Stimulated activated CD4-positive, alpha-beta T cell treated with anti-CD3 and anti-CD28 coated beads, TNF-alpha, amount 100 ng/mL, for 48 hours (primary cell): ENCODE measurements at places on chromosomes 12 and 14.

- no peak for DNase-seq
Measured at GRCh38 chr14:66619952-66620351, 112.0 kb downstream of the GPHN start.

DNA sequence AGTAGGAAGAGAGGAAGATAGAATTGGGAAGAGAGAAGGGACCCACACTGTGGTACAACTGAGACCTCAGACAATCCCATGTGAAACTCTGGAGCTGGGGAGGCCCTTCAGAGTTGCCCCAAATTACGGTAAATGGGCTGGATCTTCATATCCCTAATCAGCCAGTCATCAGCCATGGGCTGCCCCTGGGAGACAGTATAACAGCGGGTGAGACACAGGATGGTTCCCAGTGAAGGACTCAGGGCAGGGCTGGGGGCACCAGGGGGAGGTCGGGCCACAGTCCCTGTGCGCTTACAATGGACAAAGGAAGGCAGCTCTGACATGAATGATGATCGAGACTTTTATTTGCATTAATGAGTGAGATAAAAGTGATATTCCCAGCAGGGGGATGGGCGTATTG, 74.2 kb upstream of the BDKRB2 start:
- no peak for DNase-seq

DNA sequence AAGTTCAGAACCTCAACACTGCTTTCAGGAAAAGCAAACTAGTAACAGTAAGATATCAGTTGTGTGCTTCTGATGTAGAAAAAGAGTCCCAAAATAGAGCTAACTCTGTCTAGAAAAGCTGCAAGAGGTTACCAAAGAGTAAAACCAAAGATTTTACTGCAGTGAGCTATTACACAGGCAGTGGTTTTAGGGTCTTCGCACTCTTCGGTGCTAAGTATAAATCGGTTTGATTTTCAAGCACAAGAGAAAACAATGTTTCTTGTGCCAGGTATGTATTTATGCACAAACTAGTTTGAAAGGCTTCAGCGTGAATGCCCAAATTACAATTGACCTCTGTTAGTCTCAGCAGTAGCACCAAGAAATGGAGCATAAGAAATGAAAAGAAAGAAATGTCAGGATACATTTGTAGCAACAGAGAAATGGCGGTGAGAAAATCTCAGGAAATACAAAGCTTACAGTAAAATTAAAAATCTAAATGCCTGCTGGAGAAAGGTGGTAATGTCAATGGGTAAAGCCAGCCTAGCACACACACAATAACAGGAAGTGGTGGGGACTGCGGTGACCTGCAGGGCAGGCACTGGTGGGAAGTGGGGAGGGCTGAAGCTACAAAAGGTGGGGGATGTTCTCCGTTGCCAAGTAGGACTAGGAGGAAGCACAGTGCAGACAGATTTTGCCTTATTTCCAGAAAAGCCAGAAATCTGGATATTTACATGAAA, 18.0 kb upstream of the DYRK2 start:
- peak; percentile 61 for DNase-seq

DNA sequence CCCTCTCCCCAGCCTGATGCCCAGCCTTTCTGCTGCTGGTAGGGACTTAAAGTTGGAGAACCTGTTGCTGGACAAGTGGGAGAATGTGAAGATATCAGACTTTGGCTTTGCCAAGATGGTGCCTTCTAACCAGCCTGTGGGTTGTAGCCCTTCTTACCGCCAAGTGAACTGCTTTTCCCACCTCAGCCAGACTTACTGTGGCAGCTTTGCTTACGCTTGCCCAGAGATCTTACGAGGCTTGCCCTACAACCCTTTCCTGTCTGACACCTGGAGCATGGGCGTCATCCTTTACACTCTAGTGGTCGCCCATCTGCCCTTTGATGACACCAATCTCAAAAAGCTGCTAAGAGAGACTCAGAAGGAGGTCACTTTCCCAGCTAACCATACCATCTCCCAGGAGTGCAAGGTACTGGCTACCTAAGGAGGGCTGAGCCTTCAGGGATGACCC, 1.6 kb downstream of the TSSK4 start:
- DNase-seq = no peak

- DNase-seq = no peak
Measured at GRCh38 chr12:14664434-14665023, 31.9 kb downstream of the GUCY2C start.

DNA sequence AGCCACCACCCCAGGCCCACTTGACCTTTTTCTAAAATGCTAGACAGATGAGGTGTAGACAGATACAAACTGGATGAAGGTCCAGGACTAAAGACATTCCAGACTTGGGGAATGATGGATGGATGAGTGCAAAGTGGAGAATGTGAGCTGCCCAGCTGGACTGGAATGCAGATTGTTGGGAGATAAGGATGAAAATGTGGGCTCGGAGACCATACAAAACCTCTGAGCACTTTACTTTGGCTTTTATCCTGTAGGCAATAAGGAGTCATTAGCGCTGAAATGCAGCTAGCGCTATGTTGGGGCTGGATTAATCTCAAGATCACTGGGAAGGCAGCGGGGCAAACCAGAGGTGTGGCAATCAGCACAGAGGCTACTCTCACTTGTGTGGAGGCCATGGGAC, 64.7 kb upstream of the GNPNAT1 start:
- DNase-seq = no peak

DNA sequence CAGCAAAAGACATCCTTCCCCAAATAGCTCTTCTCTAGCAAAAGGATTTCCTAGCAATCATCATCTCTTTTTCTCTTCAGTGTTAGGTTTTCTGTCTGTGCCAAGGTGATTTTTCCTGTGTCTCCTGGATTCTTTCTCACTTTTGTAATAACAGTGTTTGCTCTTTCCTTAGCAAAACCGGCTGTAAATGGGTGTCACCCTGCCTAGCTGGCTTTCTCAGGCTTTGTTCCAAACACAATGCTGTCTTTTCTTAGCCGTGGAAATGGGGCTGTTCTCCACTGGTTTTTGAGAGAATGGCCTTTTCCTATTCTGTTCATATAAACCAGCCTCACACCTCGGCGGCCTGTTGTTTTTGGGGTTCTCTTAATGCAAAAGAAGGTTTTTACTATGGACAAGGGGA, 21.9 kb downstream of the JDP2 start:
- DNase-seq = no peak

- DNase-seq = no peak
Measured at GRCh38 chr12:121017966-121018491, 1.7 kb upstream of the C12orf43 start.

- no peak for DNase-seq
Measured at GRCh38 chr14:93688239-93688666, 100.0 kb downstream of the PRIMA1 start.

DNA sequence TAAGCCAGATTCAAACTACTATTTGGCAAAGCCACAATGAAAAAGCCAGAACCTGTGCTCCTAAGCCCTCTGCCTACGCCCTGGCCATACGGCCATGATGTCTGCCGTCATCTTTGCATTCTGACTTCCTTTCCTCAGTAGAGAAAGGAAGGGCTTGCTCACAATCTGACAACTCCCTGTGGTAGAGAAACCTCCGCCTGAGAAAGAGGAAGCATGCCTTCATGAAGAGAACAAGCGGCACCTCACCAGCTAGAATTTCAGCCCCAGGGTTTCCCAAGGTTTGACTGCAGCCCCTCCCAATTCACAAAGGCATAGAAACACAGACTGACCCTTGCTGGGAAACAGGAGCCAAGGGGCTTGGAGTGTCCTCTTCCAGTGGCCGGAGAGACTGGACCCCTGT, 25.7 kb downstream of the TEP1 start:
- no peak for DNase-seq

GRCh38 chr14:58027904-58028303, 124.1 kb downstream of the ARMH4 start:
- no peak for DNase-seq

- no peak for DNase-seq
Measured at GRCh38 chr14:59349258-59349701, 115.9 kb downstream of the GPR135 start.

GRCh38 chr12:6822426-6823135, 960 bp downstream of the GPR162 start:
- no peak for DNase-seq

DNA sequence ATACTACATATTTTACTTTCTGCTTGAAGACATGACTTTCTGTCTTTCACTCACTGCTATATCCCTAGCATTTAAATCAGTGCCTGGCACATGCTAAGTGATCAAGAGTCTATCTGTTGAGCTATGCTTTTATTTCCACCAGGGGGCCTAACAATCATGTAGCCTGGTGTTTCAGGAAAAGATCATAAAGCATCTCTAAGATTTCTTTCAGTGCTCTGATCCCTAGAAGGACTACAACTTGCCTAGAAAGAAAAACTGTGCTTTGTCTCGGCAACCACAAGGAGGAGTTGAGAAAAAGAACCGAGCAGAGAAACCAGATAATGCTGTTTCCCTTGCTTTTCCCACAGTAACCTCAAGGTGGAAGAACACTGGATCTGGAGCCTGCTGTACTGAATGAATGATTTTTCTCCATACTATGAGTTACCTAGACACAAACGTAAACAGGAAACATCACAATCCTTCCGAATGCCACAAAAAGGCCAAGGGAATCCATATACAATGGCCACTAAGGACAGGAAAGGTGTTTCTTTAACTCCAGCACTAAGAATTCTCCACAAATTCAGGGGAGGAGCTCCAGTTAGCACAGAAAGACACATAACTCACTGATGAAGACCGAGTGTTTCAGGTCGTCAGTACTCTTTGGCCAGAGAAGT, 1.2 kb downstream of the CRY1 start:
- DNase-seq = no peak

DNA sequence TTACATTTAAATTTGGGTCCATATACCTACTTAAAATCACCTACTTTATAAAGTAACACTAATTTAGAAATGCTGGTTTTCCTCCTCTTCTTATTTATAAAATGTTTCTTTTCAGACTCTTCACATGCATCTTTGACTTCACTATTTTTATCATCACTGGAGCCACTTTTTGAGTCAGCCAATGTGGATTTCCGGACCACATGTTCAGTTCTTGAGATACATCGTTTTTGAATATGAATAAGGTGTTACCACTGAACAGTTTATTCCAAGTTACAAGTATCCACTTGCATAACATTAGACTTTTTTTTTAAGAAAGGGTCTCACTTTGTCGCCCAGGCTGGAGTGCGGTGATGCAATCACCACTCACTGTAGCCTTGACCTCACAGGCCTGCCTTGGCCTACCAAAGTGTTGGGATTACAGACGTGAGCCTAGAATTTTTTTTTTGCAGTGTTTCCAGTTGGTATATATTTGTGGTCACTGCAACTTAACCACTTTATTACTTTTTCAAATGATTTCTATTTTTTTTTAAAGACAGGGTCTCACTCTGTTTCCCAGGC, 5.7 kb downstream of the FNTB start:
- no peak for DNase-seq

GRCh38 chr14:55160989-55161388, 30.4 kb downstream of the DLGAP5 start:
- DNase-seq = no peak

DNA sequence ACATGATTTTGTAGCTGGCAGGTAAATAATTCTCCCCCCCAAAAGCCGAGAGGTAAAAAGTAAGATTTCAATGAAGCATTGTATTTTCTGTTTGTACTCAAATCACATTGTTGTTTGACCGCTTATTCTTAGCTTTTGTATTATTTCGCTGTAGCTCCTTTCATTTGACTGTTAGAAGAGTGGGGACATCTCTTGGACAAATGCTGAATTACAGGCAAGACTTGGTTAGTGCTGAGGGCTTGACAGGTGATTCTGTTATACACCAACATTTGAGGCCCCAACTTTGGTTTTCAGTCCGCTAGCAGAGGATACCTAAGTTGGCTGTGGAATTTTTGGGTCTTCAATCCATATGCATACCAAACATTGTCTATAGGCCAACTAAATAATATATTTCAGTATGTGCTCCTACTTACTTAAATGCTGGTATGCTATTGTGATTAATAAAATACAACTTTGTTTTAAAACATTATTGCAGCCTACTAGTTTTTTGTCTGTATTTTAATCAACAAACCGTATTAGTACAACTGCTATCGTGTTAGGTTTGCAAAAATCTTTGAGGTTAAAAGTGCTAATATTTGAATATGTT, 102.2 kb downstream of the ERC1 start:
- DNase-seq = peak; percentile 42

GRCh38 chr14:90785471-90785870, 30.8 kb downstream of the TTC7B start:
- DNase-seq = no peak

DNA sequence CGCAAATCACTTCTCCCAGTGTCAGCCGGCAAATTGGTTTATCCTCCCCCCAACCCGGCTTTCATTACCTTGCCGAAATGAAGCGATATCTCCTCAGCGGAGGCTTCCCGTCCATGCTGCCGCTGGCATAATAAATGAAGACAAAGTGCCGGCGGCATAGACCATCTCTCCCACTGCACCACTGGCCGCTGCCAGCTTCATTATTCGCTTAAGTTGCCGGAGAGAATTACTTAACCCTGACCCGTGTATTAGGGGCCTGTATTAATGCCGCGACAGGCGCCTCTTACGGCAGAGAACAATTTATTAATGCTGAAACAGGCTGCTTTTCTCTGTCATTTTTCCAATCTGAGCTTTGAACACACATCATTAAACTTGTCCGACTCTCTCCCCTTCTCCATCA, 17.5 kb upstream of the GPATCH2L start:
- DNase-seq = no peak

DNA sequence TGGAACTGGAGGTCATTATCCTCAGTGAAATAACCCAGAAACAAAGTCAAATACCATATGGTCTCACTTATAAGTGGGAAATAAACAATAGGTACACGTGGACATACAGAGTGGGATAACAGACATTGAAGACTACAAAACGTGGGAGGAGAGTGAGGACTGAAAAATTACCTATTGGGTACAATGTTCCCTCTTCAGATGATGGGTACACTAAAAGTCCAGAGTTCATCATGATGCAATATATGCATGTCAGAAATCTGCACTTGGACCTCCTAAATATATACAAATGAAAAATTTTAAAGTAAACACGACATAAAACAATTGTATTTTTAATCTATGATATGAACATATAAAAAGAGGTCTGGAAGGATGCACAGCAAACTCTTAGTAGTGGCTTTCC, 71.2 kb downstream of the SLC38A4 start:
- no peak for DNase-seq

- no peak for DNase-seq
Measured at GRCh38 chr14:35565871-35566464, 32.0 kb downstream of the INSM2 start.

- DNase-seq = no peak
Measured at GRCh38 chr14:68133856-68134255, 314.3 kb downstream of the RAD51B start.

DNA sequence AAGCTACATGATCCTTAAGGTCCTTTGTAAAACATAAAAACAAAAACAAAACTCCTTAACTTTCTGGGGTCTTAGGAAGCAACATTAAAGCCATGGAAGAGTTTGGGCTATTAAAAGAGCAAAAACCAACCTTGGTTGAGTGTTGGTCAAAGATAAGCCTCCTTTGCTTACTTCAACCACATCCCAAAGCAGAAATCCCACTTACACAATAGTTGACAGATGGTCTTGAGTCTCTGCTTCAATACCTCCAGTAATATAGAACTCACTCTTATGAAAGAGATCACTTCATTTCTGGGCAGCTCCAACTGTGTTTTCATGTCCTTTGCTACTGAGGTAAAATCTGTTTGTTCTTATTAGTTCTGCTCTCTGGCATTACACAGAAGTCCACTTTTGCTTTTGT, 125.8 kb downstream of the SLC38A4 start:
- no peak for DNase-seq

GRCh38 chr12:124474709-124475108, 92.7 kb downstream of the NCOR2 start:
- DNase-seq = no peak
